Stimulated activated CD8-positive, alpha-beta memory T cell treated with anti-CD3 and anti-CD28 coated beads, Interleukin-15, amount 100 ng/mL, for 1 hour (primary cell): ENCODE measurements at places on chromosomes 6 and 20.

DNA sequence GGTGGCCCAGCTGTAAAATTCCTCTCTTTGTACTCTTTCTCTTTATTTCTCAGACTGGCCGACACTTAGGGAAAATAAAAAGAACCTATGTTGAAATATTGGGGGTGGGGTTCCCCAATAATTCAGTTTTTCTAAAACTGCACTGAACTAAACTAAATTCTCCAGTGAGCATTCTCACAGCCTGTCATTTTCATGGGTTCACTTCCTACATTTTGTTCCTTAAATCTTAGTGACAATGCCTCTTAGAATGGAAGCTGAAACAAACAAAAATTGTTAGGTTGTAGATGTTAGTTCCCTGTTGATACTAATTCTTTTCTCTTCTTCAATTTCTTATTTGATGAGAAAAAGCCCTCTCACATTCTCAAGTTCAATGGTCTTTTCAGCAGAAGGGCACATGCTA, 35.8 kb upstream of the IFNGR1 start:
- no peak for DNase-seq

DNA sequence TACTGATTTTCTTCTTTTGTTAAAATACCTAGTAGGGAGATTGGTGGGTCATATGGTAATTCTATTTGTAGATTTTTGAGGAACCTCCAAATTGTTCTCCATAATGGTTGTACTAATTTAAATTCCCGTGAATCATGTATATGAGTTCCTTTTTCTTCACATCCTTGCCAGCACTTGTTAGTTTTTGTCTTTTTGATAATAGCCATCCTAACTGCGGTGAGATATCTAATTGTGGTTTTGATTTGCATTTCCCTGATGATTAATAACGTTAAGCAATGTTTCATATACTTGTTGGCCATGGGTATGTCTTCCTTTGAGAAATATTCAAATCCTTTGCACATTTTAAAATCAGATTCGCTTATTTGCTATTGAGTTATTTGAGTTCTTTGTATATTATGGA, 110.9 kb downstream of the JAG1 start:
- DNase-seq: no peak

DNA sequence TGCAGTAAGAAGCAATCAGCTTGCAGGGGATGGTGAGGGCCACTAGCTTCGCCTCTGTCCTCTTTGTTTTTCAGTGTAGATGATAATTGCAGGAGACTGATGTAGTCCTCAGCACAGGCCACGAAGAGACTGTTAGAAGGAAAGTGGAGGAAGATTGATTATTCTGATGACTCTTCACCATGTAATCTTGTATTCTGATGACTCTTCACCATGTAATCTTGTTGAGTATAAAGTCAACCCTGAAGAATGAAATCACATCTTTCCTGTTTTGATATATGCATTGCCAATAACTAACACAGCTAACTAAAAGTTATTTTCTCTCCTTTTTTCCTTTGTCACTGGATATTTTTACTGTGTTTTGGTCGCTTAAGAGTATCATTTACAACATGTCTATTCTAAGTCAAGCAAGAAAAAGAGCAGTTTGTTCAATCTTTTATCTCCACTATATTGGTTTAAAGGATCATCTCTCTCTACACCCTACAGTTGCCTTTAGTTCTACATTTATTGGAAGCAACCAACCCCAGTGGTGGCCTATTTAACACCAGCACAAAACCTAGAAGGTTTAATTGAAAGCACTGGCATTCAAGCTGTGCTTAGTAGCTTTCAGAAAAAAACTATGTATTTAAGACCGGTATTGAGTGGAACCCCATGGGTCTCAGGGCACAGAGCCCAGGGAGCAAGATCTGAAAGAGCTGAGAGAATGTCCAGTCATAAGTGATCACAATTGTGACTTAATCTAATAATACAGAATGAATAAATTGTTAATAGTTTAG, 107.2 kb upstream of the BTBD3 start:
- DNase-seq: no peak

DNA sequence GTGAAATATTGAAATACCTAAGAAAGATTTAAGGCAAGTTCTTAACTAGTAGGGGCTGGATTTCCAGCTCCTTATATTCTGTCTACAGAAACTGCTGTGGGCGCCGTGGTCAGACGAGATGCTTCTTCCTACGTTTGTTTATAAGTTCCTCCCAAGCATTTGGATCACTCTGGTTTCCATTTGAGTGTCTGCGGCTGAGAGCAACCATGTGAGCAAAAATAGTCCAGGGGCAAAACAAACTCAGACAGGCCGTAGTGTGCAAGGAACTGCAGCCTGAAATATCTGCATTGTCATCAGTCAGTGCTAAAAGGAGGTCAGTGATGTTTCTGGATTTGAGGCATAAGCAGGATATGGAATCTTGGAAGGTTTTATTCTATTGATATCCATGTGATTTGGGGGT, 485.9 kb upstream of the JAG1 start:
- DNase-seq: no peak

DNA sequence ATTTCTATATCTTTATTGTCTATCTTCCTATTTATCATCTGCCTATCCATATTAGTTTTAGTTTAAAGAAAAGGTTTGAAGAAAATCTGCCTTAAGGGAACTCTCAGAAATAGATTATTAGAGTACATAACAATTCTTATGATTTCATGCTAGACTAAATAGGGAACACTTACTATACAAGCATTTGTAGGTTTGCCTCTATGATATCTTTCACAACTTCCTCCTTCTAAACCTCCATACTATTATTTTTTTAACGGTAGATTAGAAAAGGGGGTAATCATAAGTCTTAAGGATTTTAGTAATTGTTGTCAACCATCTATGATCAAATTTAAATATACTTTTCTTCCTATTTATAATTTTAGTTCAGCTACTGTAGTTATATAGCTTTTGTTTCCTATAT, 11.6 kb upstream of the DSE start:
- no peak for DNase-seq

GRCh38 chr6:14128012-14128411, 10.4 kb downstream of the CD83 start:
- no peak for DNase-seq

DNA sequence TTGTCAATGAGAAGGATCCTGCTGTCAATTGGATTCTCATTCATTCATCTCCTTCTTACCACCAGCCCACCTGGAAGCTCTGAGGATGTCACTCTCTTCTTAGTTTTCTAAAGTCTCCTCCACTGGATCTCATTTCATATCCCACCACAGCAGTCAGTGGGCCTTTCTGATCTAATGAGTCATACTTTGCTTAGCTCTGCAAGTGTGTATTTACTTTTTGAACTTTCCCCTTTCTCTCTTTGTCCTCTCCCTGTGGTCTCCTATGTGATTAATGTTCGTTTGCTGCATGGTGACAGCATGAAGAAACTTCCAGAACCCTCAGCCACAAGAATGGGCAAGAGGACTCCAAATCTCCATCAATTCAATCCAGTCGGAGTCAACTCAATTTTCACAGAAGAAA, 63.6 kb upstream of the SYNDIG1 start:
- DNase-seq: no peak

DNA sequence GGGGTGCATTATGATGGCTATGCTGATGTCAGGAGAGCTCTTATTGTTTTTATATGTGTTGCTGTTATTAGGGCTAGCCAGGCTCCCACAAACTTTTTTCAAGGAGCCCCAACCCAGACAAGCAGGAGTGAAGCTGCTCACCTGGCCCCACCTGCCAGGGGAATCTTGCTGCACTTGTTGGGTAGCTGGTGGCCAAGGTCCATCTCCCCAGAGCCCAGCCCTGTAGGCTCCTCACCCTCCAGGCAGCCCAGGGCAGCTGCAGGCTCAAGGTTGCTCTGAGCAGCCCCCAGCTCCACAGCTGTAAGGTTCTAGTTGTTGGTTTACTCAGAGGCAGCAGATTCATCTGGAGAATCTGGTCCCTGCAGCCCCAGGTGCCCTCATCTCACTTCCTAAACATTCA, 46.8 kb upstream of the SIRPA start:
- no peak for DNase-seq

DNA sequence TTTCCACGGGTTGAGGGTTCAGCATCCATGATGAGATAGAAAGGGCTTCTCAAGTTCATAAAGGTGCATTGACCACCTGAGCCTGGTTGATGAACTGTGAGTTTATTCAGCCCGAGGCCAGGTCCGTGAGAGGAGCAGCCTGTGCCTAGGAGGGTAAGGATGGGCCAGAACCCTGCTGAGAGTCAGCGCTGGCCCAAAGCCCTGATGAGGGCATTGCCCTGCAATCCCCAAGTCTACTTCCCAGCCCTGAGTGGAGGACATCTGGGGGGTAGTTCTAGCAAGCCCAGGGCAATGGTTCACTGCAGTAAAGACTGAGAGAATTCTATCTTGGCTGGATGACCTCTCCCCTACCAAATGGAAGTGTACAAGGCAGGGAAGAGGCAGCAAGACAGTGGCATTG, 123.3 kb upstream of the NXT1 start:
- no peak for DNase-seq

DNA sequence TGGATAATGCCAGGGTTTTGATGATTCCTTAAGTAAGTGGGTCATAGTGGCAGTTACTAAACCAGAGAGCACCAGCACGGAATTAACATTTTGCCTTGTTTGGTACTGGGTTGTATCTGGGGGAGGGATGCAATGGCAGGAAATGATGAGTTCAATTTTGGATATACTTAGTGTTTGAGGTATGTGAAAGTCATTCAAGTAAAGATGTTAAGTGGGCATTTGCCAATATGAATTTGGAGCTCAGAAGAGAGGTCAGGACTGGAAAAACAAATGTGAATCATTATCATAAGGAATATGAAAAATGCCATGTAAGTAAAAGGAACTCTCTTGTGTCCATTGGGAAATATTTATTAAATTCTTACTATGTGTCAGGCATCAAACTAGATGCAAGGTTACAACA, 6.2 kb downstream of the PXT1 start:
- DNase-seq: no peak
